ENCODE measurements at places on chromosomes 7 and 10.

DNA sequence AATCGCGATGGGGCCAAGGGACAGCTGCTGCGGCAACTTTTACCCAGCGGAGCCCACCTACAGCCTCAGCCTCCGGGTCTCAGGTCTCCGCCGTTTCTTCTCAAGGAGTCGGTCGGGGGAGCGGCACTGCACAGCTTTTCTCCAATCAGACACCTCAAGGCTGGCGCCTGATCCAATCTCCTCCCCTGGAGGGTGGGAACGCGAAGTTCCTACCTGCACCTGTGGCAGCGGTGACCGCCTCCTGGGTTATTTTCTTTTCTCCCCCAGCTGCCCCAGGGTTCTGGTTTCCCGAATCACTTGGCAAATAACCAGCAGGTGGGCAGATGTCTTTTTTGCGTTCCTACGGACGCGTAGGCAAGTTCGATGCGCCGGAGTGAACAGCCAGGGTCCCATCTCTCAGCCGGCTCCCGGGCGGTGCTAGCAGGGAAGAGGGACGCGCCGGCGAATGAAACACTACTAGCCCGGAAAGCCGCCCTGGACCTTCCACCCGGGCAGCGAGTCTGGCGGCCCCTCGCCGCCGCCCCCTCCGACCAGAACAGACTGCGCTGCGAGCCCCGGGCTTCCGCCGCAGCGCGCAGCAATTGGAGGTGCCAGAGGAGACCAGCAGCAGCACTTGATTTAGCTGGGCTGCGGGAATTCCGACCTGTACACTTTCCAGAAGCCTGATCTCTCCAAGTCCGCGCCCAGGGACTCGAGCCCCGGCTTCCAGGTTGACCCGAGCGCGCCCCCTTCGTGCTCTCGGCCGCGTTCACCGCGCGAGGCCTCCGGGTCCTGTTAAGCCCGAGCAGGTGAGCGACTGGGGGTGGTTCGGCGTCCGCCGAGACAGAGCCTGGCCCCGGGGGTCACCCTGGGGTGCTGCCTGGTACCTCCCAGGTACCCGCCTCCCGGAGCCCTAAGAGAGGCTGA, at the start of gene PRR15:
Gene PRR15 (plus strand): TSS at position 246 of the 906 bp plus-strand sequence. CDS start 2,495 bp downstream, outside the sequence.
- DNase-seq, result peak; percentile 66

GRCh38 chr10:95291365-95292039, 699 bp upstream of the PDLIM1 start:
- DNase-seq, result no peak

DNA sequence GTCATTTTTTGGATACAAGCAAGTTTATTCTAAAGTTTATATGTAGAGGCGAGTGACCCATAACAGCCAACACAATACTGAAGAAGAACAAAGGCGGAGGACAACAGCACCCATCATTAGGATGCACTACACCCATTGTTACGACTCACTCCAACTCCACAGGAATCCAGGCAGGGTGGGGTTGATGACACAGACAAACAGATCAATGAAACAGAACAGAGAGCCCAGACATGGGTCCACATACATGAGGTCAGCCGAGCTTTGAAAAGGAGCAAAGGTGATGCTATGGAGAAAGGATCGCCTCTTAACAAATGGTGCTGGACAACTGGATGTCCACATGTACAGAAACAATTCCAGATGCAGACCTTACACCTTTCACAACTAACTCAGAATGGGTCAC, 426.4 kb downstream of the PTPRN2 start:
- no peak for DNase-seq

DNA sequence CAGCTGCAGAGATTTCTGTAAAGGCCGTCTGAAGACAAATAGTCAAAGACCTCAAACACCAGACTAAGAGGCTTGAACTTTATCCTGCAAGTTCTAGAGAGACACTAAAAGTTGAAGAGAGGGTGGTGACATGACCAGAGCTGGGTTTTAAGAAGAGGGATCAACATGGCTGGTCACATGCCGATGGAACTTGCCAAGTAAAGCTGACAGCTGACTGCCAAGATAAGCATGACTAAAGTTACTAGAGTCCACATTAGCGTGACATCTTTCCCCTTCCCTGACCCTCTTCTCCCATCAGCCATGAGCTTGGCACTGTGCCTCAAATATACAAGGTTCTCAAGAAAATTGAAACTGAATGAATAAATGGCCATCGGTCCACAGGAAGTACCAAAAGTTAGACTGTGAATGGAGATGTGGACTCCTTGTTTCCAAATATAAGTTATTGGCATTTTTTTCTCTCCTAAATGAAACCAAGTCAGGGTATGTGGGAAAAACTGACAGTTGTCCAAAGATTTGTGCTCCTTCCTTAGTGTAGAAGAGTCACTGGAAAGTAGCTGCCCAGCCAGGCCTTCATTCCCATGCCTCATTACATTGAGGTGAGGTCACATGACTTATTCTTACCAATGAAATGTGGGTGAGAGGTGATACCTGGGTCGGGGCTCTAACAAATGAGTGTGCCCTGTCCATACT, 24.5 kb downstream of the XPNPEP1 start:
- DNase-seq, result no peak

GRCh38 chr10:102230264-102230860, 4.3 kb downstream of the ELOVL3 start:
- DNase-seq, result peak; percentile 79

DNA sequence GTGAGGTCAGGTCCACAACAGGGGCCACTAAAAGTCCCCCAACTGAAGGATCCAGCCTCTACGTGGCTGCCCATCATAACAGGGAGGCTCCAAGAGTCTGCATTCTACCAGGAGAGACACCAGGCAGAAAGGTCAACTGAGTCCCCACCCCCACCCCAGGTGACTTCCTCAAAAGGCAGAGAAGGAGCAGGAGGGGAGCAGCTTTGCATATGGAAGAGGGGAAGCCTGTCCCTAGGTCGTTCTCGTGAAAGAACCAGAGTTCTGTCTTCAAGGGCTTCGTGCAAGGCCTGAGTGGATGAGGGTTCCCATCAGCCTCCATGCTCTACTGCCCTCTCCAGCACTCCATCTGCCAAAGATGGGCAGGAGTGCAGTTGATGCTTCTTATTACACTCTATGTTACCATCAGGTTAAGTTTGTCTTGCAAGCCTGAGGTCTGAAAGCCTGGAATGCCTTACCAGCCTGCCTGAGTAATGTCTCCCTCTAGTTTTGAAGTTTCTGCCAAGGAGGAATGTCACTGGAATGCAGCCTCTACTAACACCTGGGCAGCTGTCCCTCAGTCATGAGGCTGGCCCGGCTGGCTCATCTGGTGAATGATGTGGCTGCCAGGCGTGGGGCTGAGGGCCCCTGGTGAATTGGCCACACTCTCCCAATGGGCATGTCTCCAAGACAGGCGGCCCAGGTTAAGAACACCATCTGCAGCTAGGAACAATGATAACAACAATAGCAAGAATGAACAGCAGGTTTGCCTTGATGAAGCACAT, 54.3 kb upstream of the SMNDC1 start:
- DNase-seq, result no peak

DNA sequence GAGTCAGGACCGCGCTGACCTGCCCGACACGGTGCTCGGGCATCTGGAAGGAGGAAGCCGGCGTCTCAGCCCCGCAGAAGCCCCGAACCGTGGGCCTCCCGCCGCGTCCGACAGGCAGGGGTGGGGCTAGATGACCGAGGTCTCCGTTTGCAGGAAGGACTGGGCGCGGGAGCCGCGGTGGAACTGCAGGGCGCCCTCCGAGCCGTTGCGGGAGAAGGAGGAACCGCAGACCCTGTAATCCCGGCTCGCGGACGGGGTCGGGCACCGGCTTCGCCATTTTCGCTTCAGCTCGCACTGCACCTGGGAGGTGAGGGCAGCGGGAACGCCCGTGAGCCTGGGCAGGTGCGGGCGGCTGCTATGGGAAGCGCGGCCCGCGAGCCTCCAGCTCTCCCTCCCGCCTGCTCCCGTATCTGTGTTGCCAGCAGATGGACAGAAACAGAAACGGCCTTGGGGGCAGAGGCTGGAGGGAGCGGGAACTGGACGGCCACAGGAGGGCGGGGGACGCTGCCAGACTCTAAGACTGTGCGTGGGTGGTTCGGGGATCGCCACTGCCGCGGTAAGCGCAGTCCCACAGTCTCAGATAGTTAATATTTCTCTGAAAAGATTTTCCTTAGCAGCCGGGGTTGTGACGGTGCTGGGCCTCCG, 114.1 kb downstream of the VIPR2 start:
- DNase-seq, result peak; percentile 77

GRCh38 chr10:80144696-80145131, 12.2 kb downstream of the PLAC9 start:
- DNase-seq, result no peak

DNA sequence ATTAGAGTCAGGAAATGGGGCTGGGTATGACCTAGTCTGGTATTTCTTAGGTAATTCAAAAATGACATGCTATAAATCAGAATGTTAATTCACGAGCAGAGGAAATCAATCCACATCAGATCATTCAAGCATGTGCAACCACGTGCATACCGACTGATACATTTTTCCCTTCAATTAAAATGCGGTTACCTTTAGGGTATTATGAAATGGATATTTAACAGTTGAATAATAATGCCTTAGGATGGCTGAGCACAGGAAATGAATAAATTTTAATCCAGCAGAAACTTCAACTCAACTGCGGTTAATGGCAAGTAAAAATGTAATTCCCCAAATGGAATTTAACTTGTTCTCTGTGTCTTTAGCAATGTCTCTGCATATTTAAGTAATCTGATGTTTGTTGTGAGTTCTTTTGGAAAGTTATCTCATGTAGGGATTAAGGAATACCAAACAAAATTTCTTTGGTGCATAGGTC, 9.2 kb downstream of the CPA2 start:
- no peak for DNase-seq

GRCh38 chr10:62805231-62806099, 945 bp downstream of the ADO start:
- DNase-seq, result no peak

GRCh38 chr10:24947304-24948097, 4.9 kb downstream of the PRTFDC1 start:
- DNase-seq, result no peak

DNA sequence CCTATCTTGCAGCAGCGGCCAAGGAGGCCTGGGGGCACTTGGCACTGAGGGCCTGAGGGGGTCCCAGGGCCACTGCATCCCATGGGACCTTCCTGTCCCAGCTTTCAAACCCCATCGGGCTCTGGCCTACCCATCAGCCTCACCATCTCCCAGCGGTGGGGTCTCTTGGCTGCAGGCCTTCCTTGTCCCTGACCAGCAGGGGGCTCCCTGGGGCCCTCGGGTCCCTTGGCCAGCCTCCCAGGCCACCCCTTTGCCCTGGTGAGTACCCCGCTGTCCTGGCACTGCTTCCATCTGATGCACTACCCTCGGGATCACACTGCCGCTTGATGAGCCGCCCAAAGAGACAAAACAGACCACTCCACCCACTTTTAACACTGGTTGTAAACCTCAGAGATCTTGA, 43.5 kb downstream of the YKT6 start:
- DNase-seq, result peak; percentile 47

DNA sequence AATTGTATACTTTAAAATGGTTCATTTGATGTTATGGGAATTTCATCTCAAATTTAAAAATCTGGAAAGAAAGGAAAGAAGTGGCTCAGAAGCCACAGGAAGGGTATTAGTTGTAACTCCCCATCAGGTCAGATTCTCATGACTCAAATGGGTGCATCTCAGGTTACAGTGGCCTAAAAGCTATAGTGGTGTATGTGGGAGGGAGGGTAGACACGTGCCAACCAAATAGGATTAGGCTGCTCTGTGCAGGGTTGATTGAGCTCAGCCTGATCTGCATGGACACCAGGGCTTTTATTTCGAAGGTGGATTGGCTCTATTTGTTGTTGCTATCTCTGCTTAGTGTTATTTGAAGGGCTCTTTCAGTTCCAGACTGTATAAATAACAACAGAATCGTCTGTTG, 121.5 kb upstream of the PRR15 start:
- peak; percentile 66 for DNase-seq

- DNase-seq, result no peak
Measured at GRCh38 chr7:131111081-131111576, 216.5 kb upstream of the MKLN1 start.

GRCh38 chr10:33643042-33643441, 308.6 kb upstream of the NRP1 start:
- DNase-seq, result no peak

DNA sequence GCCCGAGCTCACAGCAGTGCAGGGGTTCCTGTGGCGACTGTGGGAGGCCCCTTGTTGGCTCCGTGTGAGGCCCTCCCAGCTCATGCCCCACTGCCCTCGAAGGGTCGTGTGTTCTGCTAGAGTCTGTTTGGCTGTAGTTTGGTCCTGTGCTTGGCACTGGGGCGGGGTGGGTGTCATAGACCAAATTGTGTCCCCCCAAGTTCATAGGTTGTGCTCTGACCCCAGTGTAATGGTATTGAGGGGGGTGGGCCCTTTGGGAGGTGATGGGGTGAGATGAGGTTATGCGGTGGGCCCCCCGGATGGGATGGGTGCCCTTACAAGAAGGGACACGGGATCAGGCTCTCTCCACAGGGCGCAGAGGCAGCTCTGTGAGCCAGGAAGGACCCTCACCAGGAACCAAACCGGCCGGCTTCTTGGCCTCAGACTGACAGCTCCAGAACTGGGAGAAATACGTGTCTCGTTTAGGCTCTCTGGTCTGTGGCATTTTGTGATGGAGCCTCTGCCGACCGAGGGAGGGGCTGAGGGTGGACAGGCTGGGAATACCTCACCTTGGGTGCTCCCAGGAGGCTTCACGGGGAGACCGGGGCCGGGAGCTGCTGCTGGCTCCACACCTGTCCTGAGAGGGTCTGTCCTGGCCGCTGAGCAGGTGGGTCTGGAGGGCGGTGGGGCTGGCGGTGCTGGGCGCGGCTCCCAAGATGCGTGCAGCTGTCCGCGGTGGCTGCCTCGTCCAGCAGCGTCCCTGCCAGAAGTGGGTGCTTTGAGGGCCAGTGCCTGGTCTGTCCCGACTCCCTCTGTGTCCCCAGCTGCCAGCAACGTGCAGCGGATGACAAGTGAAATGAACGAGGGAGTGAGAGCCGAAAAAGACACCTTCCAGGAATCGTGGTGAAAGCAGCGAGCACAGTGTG, 89.4 kb downstream of the INPP5A start:
- no peak for DNase-seq

- no peak for DNase-seq
Measured at GRCh38 chr7:133360201-133360600, 107.3 kb downstream of the EXOC4 start.

DNA sequence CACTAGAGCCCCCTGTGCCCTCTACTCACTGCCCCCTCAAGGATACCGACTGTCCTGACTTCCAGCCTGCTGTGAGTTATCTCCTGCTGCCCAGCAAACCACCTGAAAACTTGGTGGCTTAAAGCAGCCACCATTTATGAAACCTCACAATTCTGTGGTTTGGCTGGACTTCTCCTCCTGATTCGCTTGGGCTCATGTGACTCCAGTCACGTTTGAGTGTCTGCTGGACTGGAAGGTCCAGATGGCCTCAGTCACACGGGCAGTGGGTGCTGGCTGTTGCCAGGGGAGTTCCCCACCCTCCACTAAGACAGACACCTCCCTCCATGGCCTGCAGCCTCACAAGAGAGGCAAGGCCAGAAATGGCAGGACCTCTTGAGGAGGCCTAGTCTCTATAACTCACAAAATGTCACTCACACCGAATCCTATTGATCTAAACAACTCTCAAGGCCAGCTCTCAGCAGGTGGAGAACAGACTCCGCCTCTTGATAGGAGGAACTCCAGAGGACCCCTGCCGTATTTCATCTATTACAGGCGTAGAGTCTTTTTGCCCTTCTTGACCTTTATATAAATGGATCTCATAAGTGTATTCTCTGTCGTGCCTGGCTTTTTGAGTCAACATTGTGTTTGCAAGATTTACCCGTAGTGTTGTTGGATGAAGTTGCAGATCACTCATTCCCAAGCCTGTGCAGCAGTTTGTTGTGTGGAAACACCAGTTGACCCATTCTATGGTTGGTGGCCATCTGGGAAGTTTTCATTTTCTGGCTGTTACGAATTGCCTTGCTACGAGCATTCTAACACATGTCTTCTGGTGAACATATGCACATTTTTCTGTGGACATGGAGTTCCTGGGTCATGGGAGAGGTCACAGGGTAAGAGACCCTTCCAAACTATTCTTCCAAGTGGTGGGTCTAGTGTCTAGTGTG, 48.3 kb downstream of the ZMIZ1 start:
- peak; percentile 45 for DNase-seq

Data from HEK293T (cell line).